ENCODE measurements at places on chromosomes 5 and 9.

DNA sequence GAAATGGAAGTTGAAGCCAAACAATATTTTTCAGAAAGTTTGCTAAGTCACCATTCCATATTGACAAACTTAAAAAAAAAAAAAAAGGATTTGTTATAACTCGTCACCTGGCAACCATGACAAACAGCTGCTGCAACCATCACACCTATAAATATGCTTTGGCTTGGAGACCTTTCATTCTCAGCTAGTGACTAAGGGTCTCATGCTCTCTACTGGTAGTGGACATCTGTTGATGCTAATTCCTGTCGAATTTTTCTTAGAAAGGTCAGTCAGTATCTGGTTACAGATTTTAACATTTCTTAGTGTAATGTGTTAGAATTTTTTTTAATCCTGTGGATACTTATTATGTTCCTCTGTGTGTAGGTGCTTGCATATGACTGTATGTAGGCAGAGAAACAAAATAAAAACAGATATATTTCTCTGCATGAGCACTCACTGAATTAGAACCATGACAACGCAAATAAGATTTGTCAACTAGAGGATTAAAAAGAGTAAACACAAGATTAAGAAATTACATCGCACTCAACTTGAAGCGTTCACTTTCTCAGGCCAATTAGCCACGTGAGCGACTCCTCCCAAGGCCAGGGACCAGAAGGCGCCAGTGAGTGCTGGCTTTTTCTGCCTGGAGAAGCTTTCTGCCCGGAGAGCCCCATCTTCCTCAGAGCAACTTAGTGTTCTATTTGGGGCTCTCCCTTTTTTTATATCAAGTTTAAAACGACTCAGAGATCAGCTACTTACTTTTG is 27.0 kb upstream of the ZNF622 start:
- DNase-seq = no peak

DNA sequence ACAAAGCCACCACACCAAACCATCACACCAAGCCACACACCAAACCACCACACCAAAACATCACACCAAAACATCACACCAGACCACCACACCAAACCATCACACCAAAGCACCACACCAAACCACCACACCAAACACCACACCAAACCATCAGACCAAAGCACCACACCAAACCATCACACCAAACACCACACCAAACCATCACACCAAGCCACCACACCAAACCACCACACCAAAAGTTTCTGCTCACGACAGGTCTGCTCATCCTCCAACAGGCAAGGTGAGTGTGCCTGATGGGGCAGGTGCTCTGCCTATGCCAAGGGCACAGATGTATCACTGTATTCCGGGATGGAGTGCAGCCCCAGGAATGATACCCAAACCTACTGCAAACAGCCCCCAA is 87.9 kb upstream of the FSTL4 start:
- DNase-seq = no peak

DNA sequence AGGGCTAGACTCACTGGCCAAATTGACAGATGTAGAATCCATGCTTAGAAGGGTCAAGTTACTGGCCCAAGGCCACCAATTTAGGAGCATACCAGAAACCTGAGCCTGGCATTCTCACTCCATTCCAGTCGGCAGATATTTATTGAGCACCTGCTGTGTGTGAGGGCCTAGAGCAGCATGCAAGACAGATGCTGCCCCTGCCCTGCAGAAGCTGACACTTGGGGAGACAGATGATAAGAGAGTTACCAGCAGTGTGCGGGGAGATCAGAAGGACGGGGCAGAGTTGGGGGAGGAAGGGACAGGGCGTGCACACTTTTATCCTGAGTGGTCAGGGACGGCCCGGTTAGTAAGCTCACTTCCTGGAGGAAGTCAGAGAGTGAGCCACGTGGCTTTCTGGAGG is 111.5 kb upstream of the RAPGEF1 start:
- no peak for DNase-seq

DNA sequence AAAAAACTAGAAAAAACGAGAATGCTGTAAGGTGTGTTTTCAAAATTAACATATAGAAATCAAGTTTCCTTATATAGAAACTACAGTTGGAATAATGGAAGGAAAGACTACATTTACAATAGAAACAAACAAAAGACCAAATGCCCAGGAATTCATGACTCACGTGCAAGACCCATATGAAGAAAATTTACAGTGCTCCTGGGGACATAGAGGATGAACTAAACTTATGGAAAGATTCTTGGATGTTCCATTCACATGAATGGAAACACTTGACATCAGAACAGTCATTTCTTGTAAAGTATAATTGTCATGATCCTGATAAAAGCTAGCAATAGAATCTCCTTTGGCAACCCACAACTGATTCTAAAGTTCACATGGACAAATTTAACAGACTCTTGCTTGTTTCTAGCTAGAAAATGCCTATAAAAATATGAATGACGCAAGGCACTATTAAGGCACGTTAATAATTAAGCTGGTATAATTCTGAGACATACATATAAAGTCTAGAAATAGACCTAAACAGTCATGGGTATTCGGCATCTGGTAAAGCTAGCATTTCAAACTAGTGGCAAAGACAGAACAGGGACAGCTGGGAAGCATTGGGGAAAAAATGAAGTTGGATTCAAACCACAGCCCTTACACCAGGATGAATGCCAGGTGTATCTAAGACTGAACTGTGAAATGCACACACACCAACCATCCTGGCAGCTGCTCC is 5.1 kb upstream of the ZFP62 start:
- no peak for DNase-seq

GRCh38 chr9:116175614-116176013 is 22.0 kb downstream of the PAPPA start:
- DNase-seq = no peak

DNA sequence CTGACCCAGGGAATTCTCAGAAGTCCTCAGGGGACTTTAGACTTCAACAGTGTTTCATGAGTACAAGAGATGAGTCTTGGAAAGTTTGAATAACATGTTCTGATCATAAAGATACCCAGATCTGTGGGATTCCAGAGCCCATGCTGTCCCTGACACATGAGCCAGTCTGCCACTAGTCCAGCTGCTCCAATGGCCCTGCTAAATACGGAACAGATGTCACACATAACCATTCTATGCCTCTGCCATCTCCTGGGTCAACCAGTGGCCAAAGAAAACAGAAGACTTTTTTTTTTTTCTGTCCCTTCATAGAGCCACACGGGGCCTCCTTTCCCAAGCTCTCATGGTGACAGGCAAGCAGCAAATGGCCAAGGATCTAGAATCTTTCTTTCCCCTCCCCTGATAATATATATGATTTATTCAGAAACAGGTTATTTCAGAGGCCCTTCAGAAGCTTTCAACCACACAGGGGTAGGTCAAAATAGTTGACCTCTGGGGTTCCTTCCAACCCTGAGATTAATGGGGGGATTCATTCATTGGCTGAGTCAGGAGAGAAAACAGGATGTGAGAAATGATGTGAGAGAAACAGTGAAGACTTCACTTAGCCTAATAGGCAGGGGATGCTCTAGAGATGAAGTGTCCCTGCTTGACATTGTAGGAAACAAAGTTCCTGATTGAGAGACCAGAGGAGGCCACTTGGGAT is 367.7 kb downstream of the CDK5RAP2 start:
- DNase-seq = no peak

DNA sequence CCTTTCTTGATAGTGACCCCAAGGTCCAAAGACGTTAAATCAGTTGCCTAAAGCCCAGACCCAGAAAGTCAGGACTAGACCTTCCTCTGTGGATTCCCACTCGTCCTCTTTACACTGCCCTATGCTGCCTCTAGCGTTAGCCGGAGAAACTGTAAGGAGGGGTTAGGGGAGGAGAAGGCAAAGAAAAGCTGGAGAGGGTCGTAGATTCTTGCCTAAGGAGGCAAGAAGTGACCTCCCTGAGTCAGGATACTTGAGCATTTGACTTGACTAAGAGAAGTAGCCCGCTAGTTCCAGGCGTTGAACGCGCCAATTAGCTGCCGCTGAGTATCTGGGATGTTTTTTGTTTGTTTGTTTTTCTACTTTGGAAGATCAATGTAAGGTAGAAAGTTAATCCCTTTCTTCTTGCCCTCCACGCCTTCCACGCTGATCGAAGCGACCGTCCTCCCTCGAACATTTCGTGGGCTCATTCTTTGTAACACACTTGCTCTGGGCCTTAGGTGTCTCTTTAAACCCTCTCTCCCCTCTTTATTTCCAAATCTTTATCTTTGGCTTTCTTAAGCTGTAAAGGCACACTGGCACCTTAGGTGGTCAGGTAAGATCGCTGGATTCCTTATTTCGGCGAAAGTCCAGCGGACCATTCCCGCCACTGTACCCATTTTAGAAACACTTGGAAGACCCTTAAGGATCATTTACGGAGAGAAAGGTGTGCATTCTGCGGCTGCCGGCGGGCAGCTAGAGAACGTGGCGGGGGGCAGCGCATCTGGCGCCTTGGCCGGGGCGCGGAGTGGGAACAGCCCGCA is 5.1 kb upstream of the RGMB start:
- peak; percentile 51 for DNase-seq

- no peak for DNase-seq
Measured at GRCh38 chr5:33931136-33931535, 5.0 kb upstream of the RXFP3 start.

DNA sequence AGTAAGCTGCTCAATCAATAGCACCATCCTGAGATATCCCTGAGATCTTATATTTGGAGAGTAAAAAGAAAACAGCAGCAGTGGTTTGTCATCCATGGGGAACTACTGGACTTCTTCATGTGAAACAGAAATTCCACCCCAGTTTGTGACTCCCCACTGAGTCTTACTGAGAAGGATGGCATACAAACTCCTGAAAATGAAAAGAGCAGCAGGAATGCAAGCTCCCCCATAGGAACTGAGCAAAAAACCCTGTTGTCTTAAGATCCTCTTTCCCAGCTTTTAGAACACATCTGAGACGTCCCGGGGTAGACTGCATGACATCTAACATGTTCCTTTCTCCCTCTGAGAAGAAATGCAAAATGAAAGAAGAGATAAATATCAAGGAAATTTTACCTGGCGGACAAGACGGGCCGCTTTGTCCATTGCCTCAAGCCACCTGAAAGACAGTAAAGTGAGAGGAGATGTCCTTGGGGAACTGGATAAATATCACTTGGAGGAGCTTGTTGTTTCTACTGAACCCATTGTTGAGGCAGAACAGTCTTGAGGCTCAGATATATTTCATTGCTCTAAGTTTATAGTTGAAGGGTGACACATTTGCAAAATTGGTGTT is 117.1 kb downstream of the NUDT12 start:
- no peak for DNase-seq

GRCh38 chr9:79465156-79465555 is 106.6 kb upstream of the TLE4 start:
- DNase-seq = no peak

- no peak for DNase-seq
Measured at GRCh38 chr5:9445826-9446388, 100.0 kb downstream of the SEMA5A start.

DNA sequence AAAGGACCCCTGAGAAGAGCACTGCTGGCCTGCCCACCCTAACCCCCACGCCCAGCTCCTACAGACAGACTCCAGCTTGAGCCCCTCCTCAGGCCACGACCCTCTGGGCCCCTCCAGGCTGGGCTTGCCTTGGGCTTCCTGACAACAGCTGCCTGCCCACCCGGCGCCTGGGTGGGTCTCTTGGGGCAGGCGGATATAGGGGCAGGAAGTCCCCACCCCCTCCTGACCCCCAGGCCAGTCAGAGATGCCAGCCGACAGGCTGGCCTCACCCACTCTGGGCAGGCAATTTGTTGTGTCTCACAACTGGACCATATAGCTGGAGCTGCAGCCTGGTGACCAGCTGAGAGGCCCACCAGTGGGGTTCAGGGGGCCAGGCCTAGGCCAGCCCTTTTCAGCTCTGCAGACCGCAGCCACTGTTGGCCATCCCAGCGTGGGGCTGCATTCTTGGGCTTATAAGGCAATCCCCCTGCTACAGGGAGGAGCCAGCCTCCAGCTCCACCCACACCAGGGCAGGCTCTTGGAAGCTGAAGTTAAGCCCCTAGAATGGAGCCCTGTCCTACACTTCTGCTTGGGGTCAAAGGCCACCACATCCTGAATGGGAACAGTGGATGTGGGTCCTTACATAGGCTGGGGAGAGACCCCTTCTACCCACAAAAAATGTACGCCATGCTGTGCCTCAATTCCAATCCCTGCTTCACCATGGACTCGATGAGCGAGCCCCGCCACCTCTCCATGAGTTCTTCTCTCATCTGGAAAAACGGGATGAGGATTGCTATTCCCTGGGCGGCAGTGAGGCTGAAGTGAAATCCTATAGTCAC is 2.0 kb downstream of the PDLIM7 start:
- DNase-seq = no peak

DNA sequence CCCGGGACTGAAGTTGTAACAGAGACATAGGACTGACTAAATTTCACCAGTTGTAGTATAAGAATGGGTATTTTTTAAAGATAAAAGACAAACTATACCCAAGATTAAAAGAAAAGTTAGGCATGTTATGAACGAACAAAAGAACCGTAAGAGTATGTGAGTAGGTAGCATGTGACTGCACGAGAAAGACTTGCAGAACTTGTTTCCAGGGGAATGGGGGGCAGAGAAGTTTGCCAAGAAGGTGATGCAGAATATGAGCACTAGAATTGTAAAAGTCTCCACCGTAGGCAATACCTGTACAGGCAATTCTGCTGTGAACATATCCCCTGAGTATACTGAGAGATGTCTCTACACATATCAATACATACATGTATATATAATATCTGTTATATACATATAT is 614.7 kb downstream of the PRELID2 start:
- no peak for DNase-seq

- DNase-seq = no peak
Measured at GRCh38 chr5:97627272-97627671, 444.2 kb upstream of the RIOK2 start.

DNA sequence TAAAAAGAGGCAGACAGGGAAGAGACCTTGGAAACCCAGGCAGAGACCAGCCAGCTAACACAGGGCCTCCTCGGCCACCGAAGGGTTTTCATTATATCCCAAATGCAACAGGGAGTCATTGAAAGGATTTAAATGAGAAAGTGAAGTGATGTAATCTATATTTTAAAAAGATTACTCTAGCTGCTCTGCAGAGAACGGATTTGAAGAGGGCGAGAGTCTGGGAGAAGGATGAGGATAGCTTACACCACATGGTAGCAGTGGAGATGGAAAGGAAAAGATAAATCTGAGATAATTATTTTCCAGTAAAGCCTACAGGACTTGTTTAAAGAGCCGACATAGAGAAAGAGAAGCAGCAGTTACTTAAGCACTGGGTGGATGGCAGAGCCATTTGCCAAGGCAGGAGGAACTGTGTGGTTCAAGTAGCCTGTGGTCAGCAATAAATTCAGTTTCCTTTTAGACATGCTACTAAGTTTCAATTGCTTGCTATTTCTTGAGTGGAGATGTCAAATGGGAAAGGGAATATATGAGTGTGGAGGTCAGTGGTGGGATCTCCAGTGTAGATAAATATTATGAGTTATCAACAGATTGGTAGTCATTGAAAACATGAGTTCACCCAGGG is 9.3 kb downstream of the FBN2 start:
- no peak for DNase-seq

GRCh38 chr5:147818290-147818689 is 13.2 kb downstream of the SPINK1 start:
- no peak for DNase-seq
